ENCODE measurements at places on chromosomes 4 and X.

DNA sequence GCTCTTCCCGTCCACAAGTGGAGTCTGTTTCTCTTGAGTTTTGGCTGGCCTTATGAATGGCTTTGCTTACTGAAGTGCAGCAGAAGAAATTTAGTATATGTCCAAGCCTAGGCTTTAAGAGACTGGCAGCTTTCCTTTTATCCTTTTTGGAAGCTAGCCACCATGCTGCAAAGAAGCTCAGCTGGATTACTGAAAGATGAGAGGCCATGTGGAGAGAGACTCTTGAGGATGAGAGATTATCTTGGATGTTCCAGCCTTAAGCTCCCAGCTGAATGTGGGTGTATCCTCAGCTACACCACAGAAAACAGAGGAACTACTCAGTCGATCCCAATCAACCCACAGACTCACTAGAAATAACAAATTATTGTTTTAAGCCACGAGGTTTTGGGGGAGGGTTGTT lies 12.5 kb downstream of the CCNG2 start:
- no peak for DNase-seq

GRCh38 chr4:98433691-98434090 lies 172.5 kb downstream of the RAP1GDS1 start:
- DNase-seq, result no peak

DNA sequence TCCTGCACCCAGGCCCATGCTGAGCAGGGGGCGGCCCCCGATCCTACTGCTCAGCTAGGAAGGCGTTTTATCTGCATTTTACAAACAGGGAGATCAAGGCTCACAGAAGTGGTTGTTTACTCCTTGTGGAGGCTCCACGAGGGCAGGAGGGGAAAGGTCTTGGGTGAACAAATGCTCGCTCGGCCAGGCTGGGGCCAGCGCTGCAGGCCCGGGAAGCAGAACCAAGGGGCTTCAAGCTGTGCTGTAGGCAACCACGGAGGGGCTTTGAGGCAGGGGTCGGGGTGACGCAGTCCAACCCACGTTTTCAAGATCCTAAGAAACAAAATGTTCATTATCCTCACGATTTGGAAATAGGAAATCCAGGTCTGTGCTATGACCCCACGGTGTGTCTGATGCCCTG lies 125.8 kb downstream of the HMX1 start:
- DNase-seq, result no peak

GRCh38 chr4:168769416-168769815 lies 240.6 kb downstream of the CBR4 start:
- DNase-seq, result no peak

- no peak for DNase-seq
Observed at GRCh38 chr4:184154199-184154598, 63.5 kb downstream of the ENPP6 start.

GRCh38 chrX:40099055-40099958 lies 1.5 kb upstream of the BCOR start:
- peak; percentile 55 for DNase-seq

- no peak for DNase-seq
Observed at GRCh38 chrX:153539979-153540358, 22.5 kb downstream of the ATP2B3 start.

- DNase-seq, result no peak
Observed at GRCh38 chr4:62835631-62836030, 1573.6 kb downstream of the TECRL start.

DNA sequence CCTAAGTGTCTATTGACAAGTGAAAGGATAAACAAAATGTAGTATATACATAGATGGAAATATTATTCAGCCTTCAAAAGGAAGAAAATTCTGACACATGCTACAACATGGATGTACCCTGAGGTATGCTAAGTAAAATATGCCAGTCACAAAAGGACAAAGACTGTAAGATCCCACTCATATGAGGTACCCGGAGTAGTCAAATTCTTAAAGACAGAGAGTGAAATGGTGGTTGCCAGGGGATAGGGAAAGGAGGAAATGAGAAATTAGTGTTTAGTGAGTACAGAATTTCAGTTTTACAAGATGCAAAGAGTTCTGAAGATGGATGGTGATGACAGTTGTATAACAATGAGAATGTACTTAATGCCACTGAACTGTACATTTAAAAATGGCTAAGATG lies 102.3 kb upstream of the NAP1L5 start:
- no peak for DNase-seq

- DNase-seq, result no peak
Observed at GRCh38 chr4:149896432-149896831, 80.8 kb upstream of the IQCM start.

DNA sequence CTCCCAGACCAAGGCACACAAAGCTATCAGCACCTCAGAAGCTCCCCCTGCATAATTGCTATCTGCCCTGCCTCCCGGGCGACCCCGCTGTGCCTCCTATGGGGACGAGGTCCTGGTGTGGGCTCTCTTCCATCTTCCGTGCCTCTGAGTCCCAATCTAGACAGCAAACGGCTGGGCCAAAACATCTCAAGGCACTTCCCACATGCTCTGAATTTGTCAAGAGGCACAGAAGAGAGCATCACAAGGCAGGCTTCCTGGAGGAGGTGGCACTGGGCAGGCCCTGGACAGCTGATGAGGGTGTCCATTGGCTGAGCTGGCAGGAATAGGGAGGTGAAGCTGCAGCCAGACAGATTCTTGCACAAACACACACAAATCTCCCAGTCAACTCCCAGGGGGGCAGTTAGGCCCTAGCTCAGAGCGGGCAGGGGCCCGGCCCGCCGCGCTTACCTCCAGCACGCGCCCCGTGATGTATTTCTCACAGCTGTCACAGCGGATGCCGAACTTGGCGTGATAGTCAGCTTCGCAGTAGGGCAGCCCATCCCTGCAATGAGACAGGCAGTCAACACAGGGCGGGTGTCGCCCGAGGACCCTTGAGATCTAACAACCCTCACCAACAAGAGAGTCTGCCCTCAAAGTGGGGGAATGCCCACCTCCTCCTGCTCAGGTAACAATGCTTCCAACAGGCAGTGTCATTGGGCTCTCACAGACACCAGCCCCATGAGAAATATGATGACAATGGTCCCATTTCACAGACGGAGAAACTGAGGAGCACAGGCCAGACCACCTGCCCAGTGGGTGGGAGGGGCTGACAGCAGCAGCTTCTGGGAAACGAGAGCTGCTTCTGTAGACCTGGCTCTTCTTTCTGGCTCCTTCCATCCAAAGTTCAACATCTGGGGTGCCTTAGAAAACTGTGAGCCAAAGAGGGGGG lies 81.2 kb downstream of the ABLIM2 start:
- no peak for DNase-seq

DNA sequence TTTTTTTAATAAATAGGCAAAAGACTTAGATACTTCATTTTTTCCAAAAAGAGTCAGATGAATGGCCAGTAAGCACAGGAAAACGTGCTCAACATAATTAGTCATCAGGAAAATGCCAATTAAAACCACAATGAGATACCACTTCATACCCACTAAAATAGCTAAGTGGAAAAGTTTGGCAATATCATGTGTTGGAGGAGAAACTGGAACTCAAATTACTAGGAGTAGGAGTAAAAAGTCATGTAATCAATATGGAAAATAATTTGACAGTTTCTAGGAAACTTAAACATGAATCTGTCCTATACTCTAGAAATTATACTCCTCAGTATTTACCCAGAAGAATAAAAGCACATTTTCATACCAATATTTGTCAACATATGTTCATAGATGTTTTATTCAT lies 449.8 kb downstream of the INPP4B start:
- DNase-seq, result no peak

- peak; percentile 28 for DNase-seq
Observed at GRCh38 chr4:165326831-165327210, 648 bp upstream of the MSMO1 start.

DNA sequence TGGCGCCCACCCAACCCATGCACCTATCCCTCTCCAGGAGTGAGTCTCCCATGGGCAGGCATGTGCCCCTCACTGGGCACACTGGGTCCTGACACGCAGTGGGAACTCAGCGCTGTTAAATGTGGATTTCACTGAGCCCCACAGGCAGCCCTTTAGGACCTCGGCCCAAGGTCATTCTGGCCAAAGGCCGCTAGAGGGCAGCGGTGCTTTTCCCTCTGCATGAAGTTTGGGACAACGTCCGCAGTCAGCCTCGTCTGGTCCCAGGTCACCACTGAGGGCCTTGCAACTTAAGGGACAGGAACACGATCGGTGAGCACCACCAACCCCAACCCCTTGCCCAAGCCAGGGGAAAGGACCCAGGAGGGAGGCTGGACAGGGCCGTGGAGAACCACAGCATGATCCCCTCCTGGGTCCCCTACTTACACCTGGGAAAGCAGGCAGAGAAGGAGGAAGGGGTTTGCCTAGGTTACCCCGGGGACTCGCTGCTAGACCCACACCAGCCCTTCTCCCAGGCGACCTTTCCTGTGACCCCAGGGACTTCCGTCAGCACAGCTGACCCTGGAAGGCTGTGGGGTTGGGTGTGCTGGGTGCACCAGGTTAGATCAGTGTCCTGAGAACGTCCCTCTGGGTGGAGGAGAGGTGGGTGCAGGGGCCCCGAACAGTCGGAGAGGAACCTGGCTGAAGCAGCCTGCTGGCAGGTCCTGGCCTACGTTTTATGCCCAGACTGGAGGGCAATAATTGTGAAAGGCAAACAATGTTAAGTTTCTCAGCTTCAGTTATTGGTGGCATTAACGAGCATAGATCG lies 24.0 kb downstream of the CYTL1 start:
- peak; percentile 60 for DNase-seq
